Amniotic epithelial cell (primary cell): ENCODE measurements at places on chromosomes 1 and 21.

GRCh38 chr1:187481581-187482148, 652.9 kb downstream of the PLA2G4A start:
- DNase-seq, result no peak

DNA sequence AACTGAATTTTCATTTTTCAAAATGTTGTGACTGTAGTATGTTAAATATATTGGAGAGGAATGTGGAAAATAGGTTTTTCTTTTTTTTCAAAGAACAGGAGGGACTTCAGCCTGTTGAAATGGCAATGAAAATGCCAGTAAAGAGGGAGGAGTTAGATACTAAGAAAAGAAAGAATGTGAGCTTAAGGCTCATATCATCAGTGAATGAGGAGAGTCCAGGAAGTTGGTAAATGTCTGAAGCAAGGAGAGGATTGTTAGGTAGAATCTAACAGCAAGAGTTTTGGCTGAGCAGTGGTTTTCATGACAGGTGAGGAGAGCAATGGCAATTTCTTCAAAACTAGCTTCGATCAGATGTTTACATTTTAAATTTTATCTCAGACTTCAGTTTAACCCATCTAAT, 43.0 kb downstream of the PLA2G4A start:
- no peak for DNase-seq

GRCh38 chr1:209748620-209749019, 7.2 kb upstream of the TRAF3IP3 start:
- DNase-seq, result no peak

DNA sequence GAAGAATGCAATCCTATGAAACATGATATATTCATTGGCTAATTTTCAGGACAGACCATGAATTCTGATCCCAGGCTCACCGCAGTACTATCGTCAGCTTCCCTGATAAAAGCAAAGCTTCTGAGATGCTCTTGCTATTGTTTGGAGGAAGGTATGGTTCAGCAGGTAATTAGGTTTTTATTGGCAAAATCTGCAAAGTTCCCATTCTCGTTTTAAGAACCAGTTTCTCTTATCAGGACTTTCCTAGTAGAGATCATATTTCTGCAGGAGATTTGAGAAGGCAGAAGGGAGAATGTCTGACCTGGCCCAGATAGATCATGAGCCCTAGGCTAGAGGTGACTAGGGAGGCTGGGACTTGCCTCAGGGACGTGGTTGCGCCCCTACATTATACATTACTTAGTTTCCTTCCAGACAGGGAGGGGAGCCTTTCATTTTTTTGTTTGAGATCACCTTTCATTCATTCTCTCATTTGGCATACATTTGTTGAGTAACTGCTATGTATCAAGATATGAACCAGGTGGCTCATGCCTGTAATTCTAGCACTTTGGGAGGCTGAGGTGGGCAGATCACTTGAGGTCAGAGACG, 108.8 kb downstream of the NRIP1 start:
- DNase-seq, result no peak

GRCh38 chr1:180966312-180966711, 53.6 kb downstream of the KIAA1614 start:
- no peak for DNase-seq

DNA sequence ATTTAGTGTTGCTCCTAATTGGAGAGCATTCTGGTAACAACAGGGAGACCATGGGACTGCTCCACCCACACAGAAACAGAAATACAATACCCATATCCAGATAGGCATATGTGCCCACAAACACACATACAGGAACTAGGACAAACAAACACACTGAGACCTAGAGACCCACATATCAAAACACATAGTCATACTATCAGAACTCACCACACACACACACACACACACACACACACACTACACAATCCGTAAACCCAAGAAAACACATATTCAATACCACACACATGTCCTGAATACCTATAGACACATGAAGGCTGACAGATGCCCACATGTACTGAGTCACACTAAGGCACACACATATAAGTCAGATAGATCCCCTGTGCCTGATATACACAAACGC, 3.5 kb upstream of the NFASC start:
- DNase-seq, result no peak

- DNase-seq, result no peak
Observed at GRCh38 chr1:93723733-93724270, 42.2 kb upstream of the BCAR3 start.

GRCh38 chr21:28627261-28627660, 365.4 kb downstream of the LTN1 start:
- DNase-seq, result no peak

GRCh38 chr1:78607944-78608343, 12.3 kb upstream of the IFI44L start:
- DNase-seq, result no peak

GRCh38 chr1:236124965-236125364, 17.4 kb upstream of the GPR137B start:
- no peak for DNase-seq

DNA sequence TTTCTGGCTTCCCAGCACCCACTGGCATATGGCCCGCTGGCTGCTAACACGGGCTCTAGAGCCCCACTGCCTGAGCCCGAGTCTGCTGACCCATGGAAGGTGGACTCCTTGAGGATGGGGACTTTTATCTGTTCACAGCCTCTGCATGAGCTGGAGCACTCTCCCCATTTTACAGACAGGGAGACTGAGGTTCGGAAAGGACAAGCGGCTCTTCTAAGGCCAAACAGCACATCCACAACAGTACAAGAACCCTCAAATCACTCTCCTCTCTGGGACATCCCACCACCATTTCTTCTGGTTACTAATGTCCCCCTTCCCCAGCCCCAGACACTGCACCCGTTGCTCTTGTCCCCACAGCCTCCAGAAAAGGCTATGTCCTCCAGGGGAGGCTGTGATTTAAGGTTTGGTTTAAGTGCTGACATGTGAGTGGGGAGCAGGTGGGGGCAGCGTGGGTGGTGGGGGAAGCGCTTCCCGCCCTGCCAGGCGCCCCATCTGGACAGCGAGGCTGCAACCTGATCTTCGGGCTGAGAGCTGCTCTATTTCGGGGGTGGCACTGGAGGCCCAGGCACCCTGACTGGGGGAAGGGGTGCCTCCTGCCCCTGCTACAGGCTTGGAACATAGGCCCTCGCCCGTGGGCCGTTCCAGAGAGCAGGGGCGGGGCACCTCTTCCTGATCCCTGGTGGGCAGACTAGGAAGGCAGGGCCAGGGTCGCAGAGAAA, 104.8 kb upstream of the WNT4 start:
- DNase-seq, result no peak

GRCh38 chr1:201665036-201665435, 126.1 kb downstream of the NAV1 start:
- no peak for DNase-seq

DNA sequence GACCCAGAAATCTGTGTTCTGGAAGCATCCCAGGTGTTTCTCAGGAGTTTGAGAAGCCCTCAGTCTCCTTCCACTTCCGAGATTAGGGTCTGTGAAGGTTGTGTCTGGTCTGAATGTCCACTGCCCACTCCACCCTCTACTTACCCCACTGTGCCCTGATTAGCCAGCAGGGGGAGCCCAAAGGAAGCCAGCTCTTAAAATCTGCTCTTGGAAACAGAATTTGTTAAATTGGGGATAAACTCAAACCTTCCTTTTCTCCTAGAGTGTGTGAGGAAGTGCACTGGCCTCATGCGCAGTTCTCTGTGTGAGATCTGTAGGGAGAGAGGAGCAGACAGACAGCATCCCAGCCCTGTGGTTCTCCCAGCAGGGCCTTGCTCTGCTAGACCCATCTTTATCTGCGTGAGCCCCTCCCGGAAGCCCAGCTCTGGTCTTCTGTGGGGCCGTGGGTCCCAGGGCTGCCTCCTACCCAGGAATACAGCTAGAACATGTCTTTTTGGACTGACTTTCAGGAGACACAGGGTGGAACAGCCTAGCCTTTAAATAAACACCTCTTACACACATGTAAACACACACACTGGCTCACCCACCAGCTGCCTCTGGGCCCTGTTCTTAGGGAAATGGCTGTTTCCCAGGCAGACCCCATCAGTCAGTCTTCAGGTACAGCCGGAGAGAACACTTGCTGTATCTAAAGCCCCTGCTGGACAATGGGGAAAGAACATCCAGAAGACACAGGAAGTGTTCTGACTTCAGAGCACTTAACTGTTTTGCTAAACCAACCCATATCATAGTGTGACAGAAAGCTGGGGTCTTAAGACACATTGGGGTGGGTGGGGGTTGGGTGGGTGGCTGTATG, 52.2 kb downstream of the SMYD2 start:
- DNase-seq, result peak; percentile 59

GRCh38 chr21:14825514-14825974, 239.3 kb downstream of the NRIP1 start:
- no peak for DNase-seq

DNA sequence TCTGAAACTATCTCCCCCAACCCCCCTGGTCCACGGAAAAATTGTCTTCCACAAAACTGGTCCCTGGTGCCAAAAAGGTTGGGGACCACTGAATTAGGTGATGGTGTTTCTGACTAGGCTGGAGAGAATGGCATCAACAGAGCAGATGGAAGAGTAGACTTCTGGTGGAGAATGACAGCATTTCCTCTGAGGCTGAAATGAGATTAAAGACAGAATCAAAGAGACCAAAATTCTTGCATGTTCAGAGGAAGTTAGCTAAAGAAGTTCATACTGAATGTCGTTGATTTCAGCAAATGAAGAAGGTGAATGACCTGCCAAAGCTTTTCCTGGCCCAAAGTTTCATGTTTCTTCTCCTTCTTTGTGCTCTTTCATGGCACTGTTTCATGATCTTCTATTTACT, 188.2 kb upstream of the RUNX1 start:
- DNase-seq, result no peak

GRCh38 chr1:100249155-100249536, 488 bp downstream of the DBT start:
- no peak for DNase-seq

GRCh38 chr1:163069142-163069541, at the start of gene RGS4:
Gene RGS4, plus strand, starts transcription at chr1:163069361. Its CDS starts 124 bp downstream, at chr1:163069485.
- DNase-seq, result peak; percentile 96

GRCh38 chr1:38009088-38009840, 3.3 kb upstream of the UTP11 start:
- DNase-seq, result peak; percentile 71

- DNase-seq, result no peak
Observed at GRCh38 chr1:230759369-230760065, 12.3 kb downstream of the CAPN9 start.

- peak; percentile 73 for DNase-seq
Observed at GRCh38 chr1:193211539-193211938, 25.1 kb upstream of the B3GALT2 start.

DNA sequence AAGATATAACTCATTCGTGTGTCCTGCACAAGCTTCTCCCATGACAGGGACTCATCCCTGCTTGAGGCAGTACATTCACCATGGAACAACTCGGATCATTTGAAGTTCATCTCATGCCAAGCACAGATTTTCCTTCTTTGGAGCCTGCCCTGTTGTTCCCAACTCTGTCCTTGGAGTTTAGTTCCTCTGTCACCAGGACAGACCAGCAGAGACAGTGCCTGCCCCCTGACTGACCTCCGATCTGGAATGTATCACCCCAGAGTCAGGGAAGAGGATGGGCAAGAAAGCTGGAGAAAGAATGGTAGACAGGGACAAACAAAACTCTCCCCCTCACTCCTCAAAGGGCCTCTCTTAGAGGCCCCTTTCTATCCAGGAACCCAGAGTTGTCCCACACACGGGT, 5.0 kb downstream of the SHISAL2A start:
- DNase-seq, result no peak

DNA sequence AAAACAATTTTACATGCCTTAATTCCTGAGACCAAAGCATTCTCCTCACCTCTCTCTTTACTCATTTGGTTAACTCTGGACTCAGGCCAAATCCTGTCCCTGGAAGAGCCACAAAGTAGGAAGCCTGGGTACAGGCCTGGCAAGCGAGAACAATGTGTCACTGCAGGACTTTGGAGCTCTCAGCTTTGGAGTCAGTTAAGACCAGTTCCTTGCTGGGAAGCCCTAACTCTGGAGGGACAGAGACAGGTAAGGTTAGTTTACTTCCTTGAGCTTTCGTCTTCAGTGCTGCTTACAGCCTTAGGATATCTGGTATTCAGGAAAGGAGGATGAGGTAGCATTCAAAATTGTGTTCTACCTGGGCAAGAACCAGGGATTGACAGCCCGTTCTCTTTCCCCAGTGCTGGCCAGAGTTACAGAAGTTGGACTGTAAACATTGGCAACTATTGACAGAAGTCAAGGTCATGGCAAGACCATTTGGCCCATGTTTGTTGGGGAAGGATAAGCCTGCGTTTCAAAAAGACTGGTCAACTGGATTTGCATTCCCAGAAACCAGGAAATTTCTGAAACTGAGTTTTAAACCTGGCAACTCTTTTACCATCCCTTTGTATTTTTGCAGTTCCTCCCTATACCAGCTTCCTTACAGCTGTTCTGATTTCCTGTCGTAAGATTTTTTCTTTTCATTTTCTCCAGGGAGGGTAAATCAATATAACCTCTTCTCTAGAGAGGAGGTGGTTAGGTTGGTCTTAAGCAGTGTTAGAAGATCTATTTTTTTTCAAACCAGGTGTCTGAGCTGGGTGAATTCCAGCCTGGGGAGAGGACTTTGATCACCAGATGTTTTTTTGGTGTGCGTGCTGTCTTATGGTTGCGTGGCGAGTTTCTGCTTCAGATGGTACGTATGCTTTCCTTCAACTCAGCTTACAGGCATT, at the start of gene C4BPB:
TSS of gene C4BPB (plus strand) at position 160 of the 926 bp plus-strand sequence. CDS start at position 832, 672 bp downstream.
- peak; percentile 68 for DNase-seq

DNA sequence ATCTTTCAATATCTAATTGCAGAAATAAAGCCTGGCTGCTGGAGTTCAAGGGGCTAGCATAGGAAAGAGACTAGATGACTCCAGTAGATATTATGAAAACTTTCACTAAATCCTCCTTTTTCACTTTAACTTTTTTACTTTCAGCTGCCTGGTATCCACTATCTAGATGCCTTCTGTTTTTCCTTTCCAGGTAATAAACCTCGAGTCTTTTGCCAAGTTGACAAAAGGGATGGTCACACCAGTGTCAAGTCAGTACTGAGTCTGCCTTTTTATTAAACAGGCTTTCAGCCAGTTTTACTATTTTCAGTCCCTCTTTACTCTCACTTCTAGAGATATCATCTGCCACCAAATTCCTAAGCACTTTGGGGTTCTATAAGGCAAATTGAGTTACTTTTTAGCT, 195.6 kb downstream of the FGGY start:
- DNase-seq, result no peak

GRCh38 chr1:18712252-18712600, 81.6 kb downstream of the PAX7 start:
- no peak for DNase-seq

DNA sequence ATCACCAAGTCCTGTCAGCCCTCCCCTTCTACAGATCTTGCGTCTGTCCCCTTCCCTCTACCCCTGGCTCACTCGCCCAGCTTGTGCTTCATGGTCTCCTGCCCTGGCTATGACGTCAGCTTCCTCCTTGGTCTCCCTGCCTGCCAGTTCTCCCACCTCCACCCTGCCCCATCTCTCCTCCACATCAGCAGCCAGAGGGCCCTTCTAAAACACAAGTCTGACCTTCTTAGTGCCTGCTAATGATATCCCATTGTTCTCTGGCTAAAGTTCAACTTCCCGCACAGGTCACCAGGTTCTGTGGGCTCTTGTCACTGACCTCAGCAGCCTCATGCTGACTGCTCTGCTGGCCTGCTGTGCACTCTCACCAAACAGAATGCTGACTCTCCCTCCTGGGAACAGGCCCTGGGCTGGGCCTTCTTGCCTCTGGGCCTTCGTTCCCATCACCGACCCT, 24.7 kb upstream of the MYCL start:
- peak; percentile 14 for DNase-seq
